Bronchial epithelial cell (primary cell): ENCODE measurements at places on chromosomes 12 and 14. TPM values are rescaled to one million over a fixed set of nuclear protein-coding genes. Genes with fewer than 3 reads are reported as not detected.

GRCh38 chr14:47044841-47045240, 393.3 kb upstream of the RPL10L start:
- DNase-seq = peak; percentile 33

- DNase-seq = no peak
Measured at GRCh38 chr12:66467932-66468331, 165.6 kb downstream of the HELB start.

The C12orf50 gene
- total RNA-seq = not detected in 2 replicates

- DNase-seq = peak; percentile 65
Measured at GRCh38 chr12:32312049-32312670, 87.2 kb upstream of the FGD4 start.

The SYNDIG1L gene
- total RNA-seq = under 0.01 TPM in 1 of 2 replicates, not detected in the other

GRCh38 chr14:84874436-84874835, 655.5 kb upstream of the FLRT2 start:
- no peak for DNase-seq

The SPIC gene
- total RNA-seq = not detected in 2 replicates

DNA sequence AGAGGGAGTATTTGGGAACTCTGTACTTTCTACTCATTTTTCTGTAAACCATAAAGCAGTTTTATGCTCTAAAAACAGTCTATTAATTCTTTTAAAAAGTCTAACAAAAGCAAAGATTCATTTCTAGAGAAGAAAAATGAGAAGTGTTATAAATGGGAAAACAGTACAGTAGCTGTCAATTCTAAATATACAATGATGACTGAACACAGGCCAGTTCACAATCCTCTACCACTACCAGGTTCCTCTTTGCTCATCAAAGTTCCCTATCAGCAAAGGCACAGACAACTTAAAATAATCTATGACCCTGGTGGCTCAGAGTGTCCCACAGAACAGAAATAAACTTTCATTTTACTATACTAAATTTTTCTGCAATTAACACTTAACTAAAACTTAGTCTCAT, 12.5 kb downstream of the NAA25 start:
- no peak for DNase-seq

The RNASE4 gene
- total RNA-seq = 2.9 and 4.7 TPM in 2 replicates

The TSPAN19 gene
- under 0.01 TPM in 1 of 2 replicates, not detected in the other for total RNA-seq

The PDE3A gene
- under 0.01 TPM in 1 of 2 replicates, not detected in the other for total RNA-seq

The POTEG gene
- total RNA-seq = not detected in 2 replicates
